Stimulated activated CD8-positive, alpha-beta memory T cell treated with anti-CD3 and anti-CD28 coated beads, Interleukin-12 subunit alpha, Interleukin-12 subunit beta, amount 100 ng/mL, for 4 hours (primary cell): ENCODE measurements at places on chromosomes 1 and 21.

- DNase-seq, result no peak
Observed at GRCh38 chr1:20143734-20144565, 4.8 kb downstream of the PLA2G2F start.

DNA sequence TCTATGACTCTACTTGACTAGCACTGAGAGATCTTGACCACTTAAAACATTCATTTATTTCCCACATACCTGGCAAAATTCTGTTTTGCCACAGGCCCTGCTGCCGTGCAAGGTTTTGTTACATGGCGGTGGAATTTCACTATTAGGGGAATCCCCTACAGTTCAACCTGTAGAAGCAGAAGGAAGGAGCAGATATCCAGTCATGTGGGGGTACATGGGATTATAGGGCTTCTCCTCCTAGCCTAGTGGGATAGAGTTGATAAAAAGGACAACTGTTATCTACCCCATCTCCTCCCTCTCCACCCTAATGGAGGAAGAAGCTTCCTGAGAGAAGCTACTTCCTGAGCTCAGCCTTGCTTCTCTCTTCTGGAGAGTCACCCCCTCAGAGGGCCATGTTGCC is 17.7 kb upstream of the PROK1 start:
- no peak for DNase-seq

- DNase-seq, result no peak
Observed at GRCh38 chr1:151612501-151613281, 841 bp downstream of the SNX27 start.

- DNase-seq, result no peak
Observed at GRCh38 chr1:219433001-219433400, 179.9 kb downstream of the ZC3H11B start.

DNA sequence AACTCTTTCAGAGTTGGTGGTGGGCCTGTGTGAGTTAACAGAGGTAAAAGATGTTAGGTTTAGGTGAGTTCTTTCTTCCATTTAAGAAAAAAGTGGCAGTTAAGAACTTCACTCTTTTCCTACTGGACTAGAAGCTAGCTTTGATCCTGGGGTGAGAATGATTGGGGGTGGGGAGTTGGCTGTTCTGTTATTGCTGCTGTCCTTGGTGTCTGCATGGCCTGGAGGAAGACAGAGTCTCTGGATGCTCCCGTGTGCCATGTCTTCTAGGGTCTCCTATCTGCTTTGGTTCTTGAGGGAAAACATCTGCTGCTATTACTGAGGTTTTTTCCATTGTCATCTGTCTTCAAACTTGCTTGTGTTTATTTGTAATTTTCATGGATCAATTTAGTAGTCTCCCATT is 275.7 kb downstream of the HLX start:
- DNase-seq, result no peak

DNA sequence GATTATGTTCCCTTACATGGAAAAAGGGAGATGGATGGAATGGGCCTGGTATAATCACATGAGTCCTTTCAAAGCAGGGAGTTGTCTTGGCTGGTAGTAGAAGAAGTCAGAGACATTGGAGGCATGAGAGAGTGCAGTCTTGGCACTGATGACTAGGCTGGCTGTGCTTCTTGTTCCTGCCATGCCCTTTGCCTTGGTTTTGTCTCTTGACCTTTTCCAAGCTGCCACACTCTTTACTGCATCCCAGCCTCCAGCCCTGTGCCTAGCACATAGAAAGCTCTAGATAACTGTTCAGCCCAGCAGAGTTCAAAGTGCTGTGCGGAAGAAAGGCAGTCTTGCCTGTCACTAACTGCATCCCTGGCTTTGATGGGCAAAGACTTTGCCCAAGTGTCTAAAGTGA is 412.6 kb downstream of the PRDM2 start:
- DNase-seq, result no peak

GRCh38 chr1:227223171-227223806 is 95.0 kb downstream of the CDC42BPA start:
- DNase-seq, result no peak

DNA sequence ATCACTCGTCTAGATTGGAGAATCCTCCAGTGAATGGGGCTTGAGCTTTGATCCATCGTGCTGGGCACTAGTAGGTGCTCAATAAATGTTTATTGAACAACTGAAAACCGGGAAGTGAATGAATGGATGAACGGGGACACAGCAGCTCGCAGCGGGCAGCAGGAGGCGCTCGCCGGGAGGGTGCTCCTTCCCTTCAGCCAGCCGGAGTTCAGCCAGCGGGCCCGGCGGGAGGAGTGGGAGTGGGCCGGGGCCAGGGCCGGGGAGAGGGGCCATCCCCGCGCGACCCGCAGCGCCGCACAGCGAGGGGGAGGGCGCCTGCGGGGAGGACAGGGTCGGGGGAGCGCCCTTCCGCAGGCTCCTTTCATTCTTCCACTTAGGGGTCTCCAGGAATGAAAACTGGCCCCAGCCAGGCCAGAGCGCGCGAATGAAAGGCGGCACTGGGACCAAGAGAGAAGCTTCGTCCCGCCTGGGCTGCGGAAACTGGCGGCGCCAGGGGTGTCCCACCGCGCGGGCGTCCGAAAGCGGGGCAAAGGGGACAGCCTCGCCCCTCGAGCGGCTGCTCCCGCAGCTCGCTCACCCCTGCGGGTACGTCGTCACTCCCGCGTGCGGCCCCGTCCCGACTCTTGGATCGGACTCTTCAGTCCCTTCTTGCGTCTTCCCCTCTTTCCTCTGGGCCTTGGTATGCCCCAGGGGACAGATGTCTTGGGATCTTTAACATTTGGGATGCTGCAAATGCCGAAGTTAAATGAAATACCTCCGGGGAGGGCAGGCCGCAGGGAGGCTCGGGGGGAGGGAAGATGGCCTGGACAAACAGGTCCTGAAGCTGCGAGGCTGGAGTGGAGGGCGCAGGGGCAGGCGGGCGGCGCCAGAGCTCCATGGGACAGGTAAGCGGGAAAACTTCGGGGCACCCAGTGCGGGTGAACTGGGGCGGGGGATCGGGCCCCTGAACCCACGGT is 3.6 kb upstream of the INAVA start:
- DNase-seq, result no peak

DNA sequence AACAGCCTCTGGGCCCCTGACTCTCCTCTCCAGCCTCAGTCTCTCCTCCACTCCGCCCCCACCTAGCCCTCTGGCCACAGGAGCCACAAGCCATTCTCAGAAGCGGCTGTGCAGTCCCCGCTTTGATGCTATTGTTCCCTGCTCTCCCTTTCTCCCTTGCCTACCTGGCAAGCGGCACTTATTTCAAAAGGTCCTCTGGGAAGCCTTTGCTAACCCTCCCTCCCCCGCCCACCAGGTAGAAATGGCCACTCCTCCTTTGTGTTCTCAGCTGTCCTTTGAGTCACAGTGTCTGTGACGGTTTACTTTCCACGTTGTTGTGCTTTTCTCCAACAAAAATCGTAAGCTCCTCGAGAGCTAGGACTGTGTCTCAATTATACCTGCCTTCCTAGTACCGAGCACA is 338.4 kb upstream of the PROX1 start:
- no peak for DNase-seq

DNA sequence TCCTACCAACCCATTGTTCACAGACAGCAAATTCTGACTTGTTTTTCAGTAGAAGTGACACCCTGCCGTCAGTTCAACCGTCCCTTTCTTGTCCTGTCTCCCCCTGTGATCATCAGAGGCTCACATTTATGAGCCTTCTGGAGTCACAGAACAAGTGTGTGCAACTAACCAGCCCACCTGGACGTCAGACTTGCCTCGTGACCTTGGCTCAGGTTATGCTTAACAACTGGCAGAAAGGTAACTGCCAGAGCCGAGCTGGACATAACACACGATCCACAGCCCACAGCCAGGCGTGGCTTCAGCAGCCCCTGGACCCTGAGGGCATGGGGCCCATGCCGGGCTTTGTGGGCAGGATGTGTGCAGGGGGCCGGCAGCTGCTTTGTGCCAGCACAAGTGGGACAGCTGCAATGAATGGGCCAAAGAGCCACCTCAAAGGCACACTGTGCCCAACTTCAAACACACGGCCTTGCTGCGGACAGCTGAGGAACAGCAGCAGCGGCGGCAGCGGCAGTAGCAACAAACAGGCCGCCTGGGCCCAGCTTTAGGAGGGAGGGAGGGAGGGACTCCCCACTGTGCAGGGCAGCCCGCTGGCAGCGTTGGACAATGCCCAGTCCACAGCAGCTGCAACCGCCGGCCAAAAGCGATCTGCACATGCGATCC is 103.9 kb downstream of the ZBTB18 start:
- no peak for DNase-seq

- no peak for DNase-seq
Observed at GRCh38 chr1:111852261-111852721, 96.6 kb downstream of the DDX20 start.

DNA sequence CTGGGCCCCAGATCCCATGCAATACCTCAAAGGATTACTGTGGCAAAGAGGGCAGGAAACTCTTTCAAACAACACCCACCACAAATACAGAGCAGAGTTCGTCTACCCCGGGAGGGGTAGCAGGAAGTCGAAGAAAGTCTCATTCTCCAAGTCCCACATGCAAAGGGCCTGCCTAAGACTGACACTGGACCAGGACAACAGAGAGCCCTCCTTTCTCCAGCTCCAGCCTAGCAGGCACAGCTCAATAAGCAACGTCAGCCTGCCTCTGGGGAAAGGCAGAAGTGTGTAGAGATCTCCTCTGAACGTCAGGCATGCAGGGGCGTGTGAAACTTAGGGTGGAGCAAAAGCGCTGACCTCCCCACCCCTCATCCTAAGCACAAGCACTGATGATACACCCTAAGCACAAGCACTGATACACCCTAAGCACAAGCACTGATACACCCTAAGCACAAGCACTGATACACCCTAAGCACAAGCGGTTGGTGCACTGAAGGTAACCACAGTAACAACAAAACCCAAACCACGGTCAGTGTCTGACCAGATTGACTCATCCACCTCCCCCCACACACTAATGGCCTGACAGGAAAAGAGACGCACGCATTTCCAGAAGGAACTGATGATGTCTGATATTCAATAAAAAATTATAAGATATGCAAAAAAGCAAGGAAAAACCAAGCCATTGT is 1.3 kb downstream of the KRTAP12-3 start:
- DNase-seq, result no peak

DNA sequence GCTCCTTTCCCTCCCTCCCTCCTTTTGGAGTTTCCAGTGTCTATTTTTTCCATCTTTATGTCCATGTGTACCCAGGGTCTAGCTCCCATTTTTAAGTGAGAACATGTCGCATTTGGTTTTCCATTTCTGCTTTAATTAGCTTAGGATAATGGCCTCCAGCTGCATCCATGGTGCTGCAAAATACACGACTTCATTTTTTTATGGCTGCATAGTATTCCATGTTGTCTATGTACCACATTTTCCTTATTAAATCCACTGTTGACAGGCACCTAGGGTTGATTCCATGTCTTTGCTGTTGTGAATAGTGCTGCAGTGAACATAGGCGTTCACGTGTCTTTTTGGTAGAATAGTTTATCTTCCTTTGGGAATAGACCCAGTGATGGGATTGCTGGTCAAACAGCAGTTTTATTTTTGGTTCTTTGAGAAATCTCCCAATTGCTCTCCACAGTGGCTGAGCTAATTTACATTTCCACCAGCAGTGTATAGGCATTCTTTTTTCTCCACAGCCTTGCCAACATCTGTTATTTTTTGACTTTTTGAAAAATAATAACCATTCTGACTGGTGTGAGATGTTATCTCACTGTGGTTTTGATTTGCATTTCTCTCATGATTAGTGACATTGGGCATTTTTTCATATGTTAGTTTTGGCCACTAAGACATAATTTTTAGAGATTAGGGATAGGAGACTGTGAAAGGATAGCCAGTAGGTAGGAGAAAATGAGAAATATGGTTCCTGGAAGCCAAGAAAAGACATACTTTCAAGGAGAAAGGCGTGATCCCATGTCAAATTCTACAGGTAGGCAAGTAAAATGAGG is 50.4 kb downstream of the ADAMTS1 start:
- no peak for DNase-seq

DNA sequence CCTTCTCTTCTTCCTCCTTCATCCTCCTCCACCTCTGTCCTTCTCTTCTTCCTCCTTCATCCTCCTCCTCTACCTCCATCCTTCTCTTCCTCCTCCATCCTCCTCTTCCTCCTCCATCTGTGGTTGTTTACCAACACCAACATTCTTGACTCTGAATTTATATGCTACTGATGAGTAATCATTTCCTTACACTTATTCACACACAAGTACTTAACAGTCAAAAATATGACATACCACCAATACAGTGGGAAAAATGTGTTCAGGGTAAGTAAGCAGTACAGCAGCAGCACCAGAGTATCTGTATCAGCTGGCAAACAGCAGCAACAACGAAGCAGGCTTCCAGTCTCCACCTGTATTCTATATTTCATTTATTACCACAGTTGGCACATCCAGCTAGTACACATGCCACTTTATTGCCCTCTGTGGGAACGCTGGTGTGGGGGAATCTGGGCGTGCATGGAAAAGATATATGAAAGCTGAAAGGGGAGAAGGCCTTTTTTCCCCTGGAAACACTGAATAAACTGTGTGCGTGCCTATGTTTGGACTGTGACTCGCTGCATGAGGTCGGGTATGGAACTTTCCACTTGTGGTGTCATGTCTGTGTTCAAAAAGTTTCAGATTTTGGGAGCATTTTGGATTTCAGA is 16.0 kb downstream of the ADSS2 start:
- DNase-seq, result no peak

DNA sequence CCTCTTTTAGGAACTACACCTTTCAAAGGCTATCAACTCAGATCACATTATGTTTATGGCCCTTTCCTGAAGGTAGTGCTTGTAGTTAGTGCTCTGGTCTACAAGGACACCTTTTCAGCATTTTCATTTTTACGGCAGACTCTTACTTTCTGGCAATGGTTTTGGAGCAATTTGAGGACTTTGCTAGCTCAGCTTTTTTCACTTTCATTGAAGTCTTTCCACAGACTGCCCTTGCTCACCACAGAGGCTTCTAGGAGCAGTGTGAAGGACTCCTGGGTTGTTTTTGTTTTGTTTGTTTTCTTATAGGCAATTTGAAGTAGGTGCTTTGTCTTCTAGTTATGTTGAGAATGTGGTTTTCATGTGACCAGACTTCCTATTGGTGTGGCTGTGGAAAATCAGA is 43.1 kb downstream of the CD55 start:
- no peak for DNase-seq
